Psoas muscle (tissue), 8 donors: ENCODE measurements at places on chromosomes 16 and 17.

DNA sequence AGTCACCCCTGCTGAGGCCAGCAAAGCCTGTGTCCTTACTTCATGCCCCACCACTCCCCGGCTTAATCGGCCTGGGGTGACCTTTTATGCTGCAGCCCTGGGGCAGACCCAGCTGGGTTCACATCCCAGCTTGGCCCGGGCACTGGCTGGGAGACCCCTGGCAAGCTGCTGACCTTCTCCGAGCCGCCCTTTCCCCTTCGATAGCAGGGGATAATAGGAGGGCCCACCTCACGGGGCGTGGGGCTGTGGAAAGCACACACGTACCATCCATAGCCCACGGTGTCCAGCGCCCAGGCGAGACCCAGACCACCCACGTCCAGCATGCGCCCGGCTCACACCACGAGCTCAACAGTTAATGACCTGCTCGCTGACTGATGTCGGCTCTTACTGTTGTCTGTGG lies 26.8 kb downstream of the TBC1D16 start:
- DNase-seq: peak; percentile 44

DNA sequence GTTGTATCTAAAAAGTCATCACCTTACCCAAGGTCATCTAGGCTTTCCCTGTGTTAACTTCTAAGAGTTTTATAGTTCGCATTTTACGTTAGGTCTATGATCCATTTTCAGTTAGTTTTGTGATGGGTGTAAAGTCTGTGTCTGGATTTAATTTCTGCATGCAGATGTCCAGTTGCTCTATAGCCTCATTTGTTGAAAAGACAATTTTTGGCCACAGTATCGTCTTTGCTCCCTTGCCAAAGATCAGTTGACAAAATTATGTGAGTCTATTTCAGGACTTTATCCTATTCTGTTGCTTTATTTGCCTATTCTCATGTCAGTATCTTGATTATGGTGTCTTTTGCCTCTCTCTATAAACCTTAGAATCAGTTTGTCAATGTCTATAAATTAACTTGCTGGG lies 85.1 kb downstream of the METRNL start:
- DNase-seq: no peak

DNA sequence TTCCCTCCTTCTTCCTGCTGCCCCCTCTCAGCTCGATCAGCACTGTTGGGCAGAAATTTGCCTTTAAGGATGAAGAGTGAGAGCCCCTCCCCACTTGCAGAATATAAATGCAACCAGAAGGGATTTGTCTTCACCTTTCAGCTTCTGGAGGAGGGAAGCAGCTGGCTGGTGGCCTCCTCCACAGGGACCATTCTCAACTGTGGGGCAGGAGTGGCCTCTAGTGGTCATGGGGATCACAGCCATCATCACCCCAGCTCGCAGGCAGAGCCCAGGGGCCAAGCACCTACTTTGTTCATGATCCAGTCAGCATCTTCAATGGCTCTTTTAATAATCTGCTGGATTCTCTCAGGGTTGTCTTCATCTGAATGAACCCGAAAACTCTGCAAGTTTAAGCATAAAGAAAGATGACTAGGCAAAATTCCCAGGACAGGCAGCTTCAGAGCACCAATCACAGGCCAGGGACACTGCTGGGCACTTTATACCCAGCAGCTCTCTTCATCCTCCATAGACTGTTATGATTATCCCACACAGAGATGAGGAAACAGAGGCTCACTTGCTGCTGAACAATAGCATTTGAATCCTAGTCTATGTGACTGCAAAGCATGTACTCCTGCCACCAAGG lies 13.1 kb downstream of the LYRM9 start:
- peak; percentile 68 for DNase-seq

GRCh38 chr16:54283725-54284318 lies 2.8 kb downstream of the IRX3 start:
- peak; percentile 59 for DNase-seq

DNA sequence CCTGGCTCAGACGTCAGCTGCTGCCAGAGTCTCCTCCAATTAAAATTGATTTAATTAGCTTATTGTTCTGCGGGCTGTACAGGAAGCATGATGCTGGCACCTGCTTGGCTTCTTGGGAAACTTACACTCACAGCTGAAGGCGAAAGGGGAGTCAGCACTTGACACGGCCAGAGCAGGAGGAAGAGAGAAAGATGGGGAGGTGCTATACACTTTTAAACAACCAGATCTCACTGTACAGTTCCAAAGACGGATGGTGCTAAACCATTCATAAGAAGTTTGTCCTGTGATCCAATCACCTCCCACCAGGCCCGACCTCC lies 1.4 kb upstream of the PRDM7 start:
- no peak for DNase-seq
